ENCODE measurements at places on chromosomes 13 and 19. TPM values are rescaled to one million over a fixed set of nuclear protein-coding genes. Genes with fewer than 3 reads are reported as not detected.

- no peak for DNase-seq
Measured at GRCh38 chr19:4090356-4091220, 23.9 kb upstream of the ZBTB7A start.

KMT2B gene
- 73.0 TPM for total RNA-seq

DNA sequence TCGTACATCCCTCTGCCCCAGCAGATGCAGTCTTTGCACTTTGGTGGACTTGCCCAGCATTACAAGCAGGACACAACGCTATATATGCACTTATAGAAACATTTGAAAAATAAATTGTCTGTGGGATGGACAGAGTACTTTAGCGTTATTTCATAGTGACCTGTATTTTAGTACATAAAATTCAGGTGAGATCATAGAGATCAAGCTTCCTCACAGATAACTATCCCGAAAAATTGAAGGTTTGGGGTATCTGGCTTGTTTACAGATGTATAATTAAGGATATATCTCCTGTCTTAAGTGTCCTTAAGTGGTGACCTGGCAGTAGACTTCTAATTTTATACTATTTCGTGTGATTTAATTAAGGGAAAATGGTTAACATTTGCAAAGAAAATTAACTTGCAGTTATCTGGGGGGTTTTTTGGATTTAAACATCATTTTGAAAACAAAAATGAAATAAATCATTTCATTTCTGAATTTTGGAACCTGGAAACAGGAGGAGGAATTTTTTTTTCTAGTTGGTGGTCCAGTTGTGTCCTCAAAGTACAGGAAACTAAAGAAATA lies 977 bp upstream of the MAB21L1 start:
- no peak for DNase-seq

DNA sequence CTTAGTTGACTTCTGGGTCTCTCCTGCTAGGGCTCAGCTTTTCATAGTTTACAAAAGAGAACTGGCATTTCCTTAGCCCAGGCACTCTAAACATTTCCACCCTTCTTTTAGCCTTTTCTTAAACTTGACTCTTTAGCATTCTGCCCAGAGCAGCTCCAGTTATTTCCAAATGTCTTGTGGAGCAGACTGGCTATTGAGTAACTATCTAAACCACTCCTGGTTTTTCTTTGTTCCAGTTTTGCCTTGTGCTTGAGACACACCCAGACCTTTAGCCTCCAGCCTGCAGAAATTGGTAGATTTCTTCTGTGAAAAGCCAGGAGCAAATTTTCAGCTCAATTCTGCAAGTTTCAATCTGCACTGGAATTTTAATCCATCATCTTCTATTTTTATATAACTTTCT lies 1813.1 kb downstream of the OLFM4 start:
- DNase-seq: no peak

- DNase-seq: no peak
Measured at GRCh38 chr19:5681391-5682106, 722 bp downstream of the HSD11B1L start.

DNA sequence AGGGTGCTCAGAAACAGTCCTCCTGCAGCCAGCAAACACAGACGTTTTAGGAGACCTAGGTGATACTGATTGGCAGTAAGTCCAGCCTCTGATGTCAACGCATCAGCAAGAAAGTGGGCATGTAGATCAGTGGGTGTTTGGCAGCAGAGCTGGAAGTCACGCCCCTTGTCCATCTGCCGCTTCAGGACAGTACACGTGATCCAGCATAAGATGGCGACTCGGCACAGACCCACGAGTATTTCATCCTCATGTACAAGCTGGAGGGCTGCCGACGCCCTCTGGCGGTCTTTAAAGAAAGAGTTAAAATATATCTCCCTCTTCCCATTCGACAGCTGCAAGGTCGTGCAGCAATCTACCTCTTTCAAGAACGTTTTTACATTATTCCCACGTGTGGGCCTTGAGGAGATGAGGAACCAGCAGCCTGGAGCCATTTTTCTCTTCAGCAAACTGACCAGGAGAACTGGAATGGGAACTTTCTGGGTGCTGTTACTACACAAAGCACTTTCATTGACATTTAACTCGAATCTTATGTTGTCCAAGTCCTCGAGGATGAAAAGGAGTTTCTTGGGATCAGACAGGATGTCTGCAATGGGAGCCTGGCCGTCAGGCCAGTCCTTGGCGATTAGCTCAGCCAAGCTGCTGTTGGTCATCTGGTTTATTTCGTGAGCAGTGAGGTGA lies 22.3 kb downstream of the NLRP11 start:
- DNase-seq: peak; percentile 27

Data from CD4-positive, CD25-positive, alpha-beta regulatory T cell (primary cell).